ENCODE measurements at places on chromosomes 12 and 14.

DNA sequence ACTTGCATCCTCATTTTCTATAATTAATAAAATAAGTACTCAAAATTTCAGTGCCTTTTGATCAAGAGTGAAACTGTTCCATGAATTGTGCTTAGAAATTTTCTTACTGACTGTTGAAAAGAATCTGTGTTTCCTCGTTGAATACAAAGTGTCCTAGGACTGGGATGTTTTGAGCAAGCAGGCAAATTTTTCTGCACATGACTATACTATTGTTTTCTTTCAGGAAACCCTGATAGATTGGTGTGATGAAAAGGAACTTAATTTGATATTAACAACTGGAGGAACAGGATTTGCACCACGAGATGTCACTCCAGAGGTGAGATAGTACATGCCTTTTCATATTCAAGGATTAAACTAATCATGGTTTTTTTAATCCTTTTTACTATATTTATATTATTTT, 316.3 kb downstream of the GPHN start:
- no peak for DNase-seq

DNA sequence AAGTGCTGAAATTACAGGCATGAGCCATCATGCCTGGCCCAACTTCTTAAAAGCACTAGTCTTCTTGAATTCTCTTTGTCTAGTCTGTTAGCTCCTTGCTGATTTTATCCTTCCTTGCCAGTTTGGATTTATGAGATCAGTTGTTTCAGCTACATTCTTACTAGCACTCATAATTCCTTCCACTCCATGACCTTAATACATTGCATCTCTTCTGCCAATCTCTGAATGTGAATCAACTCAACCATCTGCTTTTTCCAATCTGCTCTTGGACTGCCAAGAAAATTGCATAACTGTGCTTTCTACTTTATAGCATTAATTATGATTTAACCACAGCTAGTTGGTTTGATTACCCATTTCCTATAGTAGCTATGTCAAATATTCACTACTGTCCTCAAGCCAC, 14.9 kb upstream of the HEATR5A start:
- DNase-seq = no peak

DNA sequence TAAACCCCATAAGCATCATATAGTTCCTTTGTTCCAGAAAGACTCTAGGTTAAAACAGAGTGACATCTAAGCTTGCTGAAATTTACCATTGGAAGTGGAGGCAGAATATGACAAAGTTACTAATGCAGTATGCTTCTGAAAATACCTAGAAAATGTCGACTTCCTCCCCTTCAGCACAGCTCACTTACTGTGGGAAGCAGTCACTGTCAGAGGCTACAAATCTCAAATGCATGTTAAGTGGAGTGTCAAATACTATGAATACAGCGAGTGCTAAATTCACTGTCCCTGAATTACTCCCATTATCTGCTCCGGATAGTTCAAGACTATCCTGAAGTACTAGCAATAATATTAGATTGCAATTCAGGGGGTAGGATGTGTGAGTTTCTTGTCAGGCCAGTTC, 1454.6 kb downstream of the AACS start:
- no peak for DNase-seq

DNA sequence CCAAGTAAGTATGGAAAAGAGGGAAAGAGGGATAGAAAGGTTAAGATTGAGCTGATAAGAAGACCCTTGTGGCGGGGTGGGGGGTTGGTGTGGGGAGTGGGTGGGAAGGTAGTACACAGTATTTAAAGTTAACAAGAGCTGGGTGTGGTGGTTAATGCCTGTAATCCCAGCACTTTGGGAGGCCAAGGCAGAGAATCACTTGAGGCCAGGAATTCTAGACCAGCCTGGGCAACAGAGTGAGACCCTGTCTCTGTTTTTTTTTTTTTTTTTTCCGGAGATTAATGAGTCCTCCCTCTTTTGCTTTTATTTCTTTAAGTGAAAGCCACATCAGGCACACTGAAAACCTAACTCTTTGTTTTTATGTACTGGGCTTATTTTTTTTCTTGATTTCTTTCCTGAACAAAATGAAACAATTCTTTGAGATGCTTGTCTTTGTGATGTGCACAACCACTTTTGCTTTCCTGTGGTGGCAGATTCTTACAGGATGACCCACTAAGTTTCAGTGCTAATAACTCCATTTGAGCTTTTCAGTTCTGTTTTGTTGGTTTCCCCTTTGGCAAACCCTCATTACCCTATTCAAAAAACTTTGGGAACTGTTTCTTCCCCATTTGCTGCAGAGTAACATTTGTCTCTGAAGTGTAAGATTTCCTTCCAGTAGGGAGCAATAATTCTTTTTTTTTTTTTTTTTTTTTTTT, 54.8 kb downstream of the WNK1 start:
- no peak for DNase-seq

DNA sequence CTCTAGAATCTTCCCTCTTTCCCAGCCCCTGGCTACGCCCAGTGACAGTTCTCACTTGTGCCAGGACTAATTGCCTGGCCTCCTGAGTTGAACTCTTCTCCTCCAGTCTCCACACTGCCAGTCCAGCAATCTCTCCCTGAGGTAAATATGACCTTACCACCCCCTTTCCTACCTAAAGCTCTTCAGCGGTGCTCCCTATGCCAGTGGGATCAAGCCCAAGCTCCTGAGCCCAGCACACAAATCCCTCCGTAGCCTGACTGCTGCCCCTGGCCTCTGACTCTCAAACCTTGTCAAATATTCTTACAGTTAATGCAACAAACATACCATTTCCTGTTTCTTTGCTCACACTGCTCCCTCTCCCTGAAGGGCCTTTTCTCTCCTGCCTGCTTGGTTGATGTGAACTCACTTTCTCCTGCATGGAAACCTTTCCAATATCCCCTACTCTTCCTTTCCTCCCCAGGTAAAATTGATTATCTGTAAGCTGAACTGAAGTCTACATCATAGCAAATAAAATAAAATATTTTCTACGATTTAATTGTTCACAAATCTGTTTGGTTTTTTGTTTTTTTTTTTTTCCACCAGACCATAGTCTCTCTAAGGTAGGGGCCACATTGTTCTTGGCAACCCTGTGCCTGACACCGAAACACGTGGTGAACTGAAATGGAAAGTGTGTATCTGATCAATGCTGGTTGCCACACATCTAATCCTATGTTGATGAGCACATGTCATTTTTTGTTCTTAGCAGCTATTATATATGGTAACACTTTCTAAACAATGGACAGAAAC, 147.5 kb downstream of the SLC38A6 start:
- no peak for DNase-seq

DNA sequence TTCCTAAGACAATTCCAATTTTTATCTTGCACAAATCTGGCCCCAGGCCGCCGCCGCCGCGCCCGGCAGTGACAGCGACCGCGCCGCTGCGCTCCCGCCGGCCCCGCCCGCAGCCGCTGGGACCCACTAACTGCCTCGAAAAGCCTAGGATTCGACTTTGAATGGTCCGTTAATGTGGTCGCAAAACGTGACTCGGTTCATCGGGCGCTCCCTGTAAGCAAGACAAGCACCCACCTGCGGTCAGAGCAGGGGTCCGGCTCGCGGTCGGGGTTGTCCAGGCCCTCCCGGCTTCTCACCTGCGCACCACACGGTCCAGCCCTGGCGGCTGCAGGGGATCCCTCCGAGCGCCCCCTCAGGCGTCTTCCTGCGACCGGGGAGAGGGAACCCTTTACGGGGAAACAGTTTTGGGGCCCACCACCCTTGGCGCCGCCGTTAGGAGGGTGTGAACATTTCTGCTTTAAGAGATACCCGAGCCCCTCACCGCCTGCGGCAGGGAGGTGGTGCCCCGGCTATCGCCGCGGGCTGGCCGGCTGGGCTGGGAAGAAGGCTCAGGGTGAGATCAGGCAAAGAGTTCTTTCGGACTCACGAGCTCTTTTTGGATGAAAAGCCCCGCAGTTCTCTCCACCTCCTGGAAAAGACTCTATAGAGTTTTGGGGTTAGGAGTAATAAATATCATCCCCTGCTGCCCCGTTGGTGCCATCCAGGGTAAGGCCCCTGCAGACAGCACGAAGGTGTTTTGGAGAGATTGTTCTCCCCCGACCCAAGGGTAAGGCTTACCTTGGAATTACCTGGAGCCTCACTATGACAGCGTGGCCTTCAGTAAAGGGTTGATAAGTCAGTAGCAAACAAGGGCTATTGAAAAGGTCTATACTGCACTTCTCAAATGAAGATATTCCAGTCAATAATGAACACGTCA, 13.6 kb upstream of the FOXJ2 start:
- peak; percentile 37 for DNase-seq

GRCh38 chr12:102371165-102371564, 109.2 kb downstream of the IGF1 start:
- no peak for DNase-seq

DNA sequence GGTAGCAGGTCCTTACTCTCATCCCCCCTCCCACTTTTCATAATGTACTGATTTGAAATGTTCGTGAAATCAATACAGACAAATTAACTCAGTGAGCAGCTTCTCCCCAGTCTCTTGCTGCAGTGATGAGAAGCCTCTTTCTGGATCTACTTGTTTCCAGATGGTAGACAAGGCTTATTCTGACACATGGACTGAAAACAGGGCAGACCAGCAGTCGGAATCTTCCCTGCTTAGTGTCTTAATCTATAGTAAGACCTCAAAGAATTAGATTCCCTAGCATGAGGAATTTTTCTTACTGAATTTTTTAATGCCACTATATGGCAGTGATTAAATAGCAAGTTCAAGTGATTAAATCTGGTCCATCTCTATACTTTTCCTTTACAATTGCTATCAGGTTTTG, 120.1 kb downstream of the RGS6 start:
- DNase-seq = no peak

- DNase-seq = no peak
Observed at GRCh38 chr14:43735932-43736331, 771.2 kb downstream of the FSCB start.

GRCh38 chr14:39998114-39998513, 565.9 kb upstream of the FBXO33 start:
- DNase-seq = no peak

DNA sequence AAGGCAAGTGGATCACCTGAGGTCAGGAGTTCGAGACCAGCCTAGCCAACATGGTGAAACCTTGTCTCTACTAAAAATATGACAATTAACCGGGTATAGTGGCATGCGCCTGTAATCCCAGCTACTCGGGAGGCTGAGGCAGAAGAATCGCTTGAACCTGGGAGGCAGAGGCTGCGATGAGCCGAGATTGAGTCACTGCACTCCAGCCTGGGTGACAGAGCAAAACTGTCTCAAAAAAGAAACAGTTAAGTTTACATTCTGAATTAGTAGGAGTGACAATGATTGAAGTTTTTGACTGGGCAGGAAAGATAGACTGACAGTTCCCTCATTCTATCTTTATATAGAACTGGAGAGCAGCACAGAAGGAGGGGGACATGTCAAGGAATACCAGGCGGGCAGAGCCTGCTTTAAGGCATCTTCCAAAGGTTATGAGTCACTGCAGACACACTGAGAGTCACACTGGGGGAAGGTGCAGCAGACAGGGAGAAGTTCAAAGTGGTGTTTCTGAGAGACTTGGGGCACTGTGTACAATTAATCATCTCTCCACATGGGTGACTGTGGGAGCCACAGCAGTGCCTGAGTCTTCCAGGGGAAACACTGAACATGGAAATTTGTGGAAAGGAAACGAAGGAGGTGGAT, 42.8 kb upstream of the RNASE3 start:
- no peak for DNase-seq

DNA sequence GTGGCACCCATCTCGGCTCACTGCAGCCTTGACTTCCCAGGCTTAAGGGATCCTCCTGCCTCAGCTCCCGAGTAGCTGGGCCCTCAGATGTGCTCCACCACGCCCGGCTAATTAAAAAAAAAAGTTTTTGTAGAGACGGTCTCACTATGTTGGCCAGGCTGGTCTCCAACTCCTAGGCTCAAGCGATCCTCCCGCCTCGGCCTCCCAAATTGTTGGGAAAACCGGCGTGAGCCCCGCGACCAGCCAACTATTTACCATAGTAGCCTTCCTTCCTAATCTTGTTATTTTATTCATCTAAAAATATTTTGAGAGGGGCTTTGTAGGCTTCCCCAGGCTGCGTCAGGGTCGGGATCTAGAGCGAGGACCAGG, 25.4 kb upstream of the YY1 start:
- no peak for DNase-seq

DNA sequence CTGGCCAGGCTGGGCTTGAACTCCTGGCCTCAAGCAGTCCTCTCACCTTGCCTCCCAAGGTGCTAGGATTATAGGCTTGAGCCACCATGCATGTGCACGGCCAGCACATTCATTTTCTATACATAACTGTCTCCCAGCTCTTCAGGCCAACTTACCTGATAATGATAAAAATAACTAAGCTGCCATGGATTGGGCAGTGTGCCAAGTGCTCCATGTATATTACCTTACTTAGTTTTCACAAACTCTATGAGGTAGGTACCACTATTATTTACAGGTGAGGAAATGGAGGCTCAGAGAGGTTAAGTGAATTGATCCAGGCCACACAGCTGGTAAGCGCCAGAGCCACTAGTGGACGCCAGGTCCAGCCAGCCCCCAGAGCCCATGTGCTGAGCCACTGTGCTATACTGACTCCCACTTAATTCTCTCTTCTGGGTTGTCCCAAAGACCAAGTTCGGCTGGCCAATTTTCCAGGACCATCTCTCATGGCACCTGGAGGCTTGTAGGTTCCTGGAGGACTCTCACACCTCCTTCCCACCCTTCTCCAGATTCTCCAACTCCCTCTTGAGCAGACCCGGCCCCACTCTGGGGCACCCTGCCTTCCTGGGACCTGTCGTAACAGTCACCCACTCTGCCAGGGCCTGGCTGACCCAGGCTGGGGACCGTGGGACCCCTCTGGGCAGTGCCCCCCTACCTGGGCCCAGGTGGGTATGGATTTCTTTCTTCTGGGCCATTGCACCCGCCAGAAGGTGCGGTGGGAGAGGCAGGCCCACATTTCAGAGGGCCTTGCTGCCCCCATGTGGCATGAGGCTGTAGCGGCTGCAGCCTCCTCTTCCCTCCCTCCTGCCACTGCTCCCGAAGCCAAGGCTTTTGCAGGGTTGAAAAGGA, 30.2 kb upstream of the CIPC start:
- DNase-seq = peak; percentile 71

DNA sequence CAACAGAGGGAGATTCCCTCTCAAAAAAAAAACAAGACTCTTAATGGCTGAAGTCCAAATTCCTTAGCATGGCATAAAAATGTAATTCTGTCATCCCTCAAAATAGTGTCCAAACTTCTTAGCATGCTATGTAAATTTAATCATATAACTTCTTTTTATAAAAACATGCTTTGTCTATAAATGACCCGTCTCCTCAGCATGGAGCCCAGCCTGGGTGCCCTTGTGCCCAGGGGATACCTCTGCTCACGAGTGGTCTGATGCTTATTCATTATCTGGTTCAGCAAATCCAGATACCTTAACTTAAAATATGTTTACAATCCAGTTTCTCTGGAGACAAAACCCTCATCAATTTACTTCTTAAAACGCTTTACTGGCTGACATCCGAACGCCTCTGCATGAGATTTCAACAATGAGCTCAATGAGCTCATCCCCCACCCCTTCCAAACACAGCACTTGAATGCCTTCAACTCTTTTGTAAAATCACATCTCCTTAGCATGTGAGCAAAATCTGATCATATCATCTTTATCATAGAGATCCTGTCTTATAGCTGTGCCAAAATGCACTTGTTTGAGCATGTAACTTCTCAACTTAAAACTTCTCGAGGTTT, 15.7 kb downstream of the RTL1 start:
- DNase-seq = no peak

- no peak for DNase-seq
Observed at GRCh38 chr14:20732979-20733635, 12.6 kb upstream of the EDDM3A start.

- no peak for DNase-seq
Observed at GRCh38 chr14:20971705-20972021, 16.4 kb downstream of the RNASE2 start.

Data from NCI-H1092 treated with DMSO at 0.1 percent for 48 hours (cell line).